ENCODE measurements at places on chromosomes 12 and 14.

DNA sequence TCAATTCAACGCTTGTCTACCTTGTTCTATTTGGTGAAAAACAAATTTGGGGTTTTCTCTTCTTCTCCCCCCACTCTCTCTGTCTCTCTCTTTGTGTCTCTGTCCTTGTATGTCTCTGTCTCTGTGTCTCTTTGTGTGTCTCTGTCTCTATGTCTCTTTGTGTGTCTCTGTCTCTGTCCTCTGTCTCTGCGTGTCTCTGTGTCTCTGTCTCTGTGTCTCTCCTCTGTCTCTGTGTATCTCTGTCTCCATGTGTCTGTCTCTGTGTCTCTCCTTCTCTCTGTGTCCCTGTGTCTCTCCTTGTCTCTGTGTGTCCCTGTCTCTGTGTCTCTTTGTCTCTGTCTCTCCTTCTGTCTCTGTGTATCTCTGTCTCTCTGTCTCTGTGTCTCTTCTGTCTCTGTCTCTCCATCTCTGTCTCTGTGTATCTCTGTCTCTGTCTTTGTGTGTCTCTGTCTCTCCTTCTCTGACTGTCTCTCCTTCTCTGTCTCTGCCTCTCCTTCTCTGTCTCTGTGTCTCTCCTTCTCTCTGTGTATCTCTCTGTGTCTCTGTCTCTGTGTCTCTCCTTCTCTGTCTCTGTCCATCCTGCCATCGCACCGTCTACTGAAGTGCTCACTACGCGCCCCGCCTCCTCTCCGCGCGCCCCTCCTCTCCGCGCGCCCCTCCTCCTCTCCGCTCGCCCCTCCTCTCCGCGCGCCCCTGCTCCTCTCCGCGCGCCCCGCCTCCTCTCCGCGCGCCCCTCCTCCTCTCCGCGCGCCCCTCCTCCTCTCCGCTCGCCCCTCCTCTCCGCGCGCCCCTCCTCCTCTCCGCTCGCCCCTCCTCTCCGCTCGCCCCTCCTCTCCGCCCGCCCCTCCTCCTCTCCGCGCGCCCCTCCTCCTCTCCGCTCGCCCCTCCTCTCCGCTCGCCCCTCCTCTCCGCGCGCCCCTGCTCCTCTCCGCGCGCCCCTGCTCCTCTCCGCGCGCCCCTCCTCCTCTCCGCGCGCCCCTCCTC lies 12.8 kb downstream of the LRCOL1 start:
- no peak for DNase-seq

GRCh38 chr14:70890826-70891659 lies 16.2 kb upstream of the PCNX1 start:
- DNase-seq = no peak

DNA sequence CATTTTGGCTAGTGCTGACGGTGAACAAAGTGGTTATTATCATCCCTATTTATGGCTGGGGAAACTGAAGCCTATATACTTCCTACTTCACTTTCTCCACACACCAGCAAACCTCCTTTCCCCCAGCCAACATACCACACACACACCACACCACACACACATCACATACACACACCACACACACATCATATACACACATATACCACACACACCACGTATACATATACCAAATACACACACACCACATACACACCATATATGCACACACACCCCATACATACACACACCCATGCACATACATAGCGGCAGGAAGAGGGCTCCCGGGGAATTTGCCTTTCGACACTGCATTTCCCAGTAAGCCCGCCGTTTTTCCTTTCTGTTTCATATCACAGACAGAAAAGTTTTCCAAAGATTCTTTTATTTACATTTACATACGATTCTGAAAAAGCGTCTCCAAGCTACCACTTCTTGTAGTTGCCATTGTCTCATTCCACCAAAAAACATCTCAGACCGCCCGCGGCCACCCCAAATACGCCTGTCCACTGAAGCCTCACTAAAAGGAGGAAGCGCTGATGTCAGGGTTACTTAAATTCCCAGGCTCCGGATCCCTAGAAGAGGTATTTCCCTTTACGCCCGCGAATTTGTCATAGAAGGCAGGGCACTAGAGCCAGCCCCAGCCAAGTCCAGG lies 823 bp upstream of the RAB5B start:
- DNase-seq = no peak

DNA sequence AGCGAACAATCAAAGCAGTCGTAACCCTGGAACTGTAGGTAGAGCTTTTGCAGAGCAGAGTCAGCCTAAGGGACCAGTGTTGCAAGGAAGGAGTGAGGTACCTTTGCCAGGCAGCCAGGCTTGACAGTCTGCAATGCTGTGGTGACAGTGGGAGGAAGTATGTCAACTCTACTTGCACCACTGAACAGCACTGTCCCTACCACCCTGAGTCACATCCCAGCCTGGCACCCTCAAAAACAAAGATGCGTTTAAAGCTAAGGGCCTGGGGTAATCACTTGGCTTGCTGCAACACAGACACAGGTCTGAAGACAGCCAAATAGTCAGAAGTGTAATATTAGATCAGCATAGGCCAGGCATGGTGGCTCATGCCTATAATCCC lies 141.9 kb downstream of the DPF3 start:
- DNase-seq = no peak

- DNase-seq = no peak
Observed at GRCh38 chr14:50475460-50475859, 56.9 kb downstream of the MAP4K5 start.

DNA sequence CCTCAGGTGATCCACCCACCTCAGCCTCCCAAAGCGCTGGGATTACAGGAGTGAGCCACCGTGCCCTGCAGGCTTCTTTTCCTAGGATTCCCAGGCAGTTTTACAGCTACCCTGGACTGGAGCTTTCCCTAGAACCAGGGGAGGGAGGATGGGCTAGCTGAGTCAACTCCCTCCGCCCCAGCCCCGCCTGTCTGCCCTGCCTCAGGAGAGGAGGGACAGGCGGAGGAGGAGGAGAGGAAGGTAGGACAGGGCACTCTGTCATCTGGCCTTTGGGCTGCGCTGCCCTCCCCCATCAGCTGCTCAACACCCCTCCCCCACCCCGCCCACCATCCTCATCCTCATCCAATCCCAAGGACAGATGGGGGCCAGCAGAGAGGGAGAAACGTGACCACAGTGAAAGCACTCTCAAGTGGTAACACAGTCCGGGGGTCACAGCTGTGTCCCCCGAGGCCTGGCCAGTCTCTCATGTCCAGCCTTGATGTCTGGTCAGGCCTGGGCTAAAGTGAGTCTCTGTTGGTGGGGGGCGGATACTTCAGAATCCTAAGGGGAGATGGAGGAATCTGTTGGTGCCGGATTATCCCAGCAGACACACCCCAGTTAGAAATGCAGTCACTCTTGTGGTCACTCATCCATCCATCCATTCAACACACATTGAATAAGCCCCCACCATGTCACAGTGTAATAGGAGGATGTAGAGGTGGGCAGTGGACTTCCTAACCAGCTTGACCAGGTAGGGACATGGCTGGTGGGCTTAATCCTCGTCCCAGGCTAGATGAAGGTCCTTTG lies 12.3 kb downstream of the FIGNL2 start:
- no peak for DNase-seq

DNA sequence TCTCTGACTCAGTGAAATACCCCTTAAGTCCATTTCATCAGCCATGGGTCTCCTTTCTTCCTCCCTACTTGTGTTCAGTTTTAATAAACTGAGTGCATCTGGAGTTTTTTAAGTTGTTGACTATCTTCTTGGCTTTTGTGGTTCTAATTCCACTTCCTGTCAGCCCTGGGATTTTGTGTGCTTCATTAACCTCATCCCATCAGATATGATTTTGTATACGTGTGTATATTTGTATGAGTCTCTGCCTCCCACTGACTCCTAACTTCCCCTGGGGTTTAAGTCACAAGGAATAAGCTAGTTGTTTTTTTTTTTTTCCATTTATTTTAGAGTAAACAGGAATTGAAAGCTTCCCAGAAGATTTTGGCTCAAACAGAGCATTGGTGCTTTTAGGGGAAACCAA lies 62.7 kb downstream of the TTLL5 start:
- DNase-seq = no peak

GRCh38 chr12:14185427-14186192 lies 179.9 kb upstream of the ATF7IP start:
- DNase-seq = peak; percentile 81

DNA sequence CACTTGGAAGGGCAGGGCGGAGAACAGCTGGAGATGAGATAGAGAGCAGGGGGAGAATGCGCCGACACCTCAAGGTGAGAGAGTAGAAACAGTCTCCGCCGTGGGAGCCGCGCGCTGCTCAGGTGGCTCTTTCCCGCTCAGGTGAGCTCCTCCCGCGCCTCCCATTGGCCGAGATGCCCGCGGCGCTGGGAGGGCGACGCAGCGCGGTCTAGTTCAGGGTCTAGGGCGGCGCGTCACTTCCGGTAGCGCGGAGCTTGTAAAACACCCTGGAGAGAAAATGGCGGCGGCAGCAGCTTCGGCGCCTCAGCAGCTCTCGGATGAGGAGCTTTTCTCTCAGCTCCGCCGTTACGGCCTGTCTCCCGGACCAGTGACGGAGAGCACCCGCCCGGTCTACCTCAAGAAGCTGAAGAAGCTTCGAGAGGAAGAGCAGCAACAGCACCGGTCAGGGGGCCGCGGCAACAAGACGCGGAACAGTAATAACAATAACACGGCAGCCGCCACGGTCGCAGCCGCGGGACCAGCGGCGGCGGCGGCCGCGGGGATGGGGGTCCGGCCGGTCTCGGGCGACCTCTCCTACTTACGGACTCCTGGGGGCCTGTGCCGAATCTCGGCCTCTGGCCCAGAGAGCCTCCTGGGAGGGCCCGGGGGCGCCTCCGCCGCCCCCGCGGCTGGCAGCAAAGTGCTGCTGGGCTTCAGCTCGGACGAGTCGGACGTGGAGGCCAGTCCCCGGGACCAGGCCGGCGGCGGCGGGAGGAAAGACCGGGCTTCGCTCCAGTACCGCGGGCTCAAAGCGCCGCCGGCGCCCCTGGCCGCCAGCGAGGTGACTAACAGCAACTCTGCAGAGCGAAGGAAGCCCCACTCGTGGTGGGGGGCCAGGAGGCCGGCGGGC lies at the start of gene LEMD3:
Gene LEMD3, plus strand, starts transcription at position 264 of the 889 bp plus-strand sequence. Its CDS starts 14 bp downstream, at position 278.
- DNase-seq = peak; percentile 77

DNA sequence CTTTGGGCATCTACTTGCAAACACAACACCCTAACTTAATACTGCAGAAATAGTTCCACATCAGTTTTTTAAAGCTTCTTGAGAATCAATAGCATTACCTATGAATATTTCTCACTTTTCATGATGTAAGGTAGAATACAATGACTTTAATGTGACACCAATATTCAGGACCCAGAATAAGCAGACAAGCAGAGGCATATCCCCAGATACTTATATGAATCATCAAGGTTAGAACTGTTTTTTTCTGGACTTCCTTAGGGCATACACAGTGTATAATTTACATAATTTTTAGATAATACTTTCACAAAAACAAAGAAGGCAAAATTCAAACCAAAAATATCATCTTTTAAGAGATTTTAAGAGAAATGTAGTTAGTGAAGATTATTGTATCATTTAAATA lies 885.8 kb downstream of the FSCB start:
- no peak for DNase-seq

GRCh38 chr14:68856572-68856971 lies 63.7 kb upstream of the ZFP36L1 start:
- DNase-seq = no peak

DNA sequence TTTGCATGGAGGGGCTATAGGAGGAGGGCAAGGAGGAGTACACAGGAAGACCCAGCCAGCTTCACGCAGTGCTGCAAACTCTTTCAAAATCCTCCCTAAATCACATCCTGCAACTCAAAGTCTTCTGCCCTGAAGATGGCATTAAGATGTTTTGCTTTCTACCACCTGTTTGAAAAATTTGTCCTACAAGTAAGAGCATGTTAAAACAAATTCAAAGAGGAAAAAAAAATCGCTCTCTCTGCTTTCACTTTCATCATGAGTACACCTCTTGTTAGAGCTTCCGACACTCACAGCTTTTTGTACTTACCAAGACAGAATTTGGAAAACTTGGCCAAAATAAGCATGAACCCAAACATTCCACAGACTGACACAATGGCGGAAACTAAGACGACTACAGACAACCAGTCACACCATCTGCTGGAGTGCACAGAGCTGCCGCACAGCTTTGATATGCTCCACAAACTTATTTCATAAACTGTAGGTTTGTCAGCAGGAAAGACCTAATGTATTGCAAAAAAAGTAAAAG lies 21.3 kb downstream of the GCH1 start:
- no peak for DNase-seq

DNA sequence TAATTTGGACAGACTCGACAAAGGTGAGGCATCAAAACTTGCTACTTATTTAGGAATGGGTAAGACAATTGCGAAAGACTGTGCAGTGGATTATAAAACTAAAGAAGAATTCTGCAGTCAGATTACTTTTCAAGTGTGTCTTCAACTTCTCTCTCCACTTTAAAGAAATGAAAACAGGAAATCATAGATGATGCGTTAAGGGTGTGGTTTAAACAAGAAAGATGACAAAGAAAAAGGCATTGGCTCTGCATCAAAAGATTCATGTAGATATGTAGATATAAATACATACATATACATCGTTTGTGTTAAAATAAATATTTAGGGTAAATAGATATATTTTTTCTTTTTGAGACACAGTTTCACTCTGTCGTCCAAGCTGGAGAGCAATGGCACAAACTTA lies 74.6 kb upstream of the PARP11 start:
- no peak for DNase-seq

- no peak for DNase-seq
Observed at GRCh38 chr14:22850944-22851764, 14.8 kb downstream of the MMP14 start.

DNA sequence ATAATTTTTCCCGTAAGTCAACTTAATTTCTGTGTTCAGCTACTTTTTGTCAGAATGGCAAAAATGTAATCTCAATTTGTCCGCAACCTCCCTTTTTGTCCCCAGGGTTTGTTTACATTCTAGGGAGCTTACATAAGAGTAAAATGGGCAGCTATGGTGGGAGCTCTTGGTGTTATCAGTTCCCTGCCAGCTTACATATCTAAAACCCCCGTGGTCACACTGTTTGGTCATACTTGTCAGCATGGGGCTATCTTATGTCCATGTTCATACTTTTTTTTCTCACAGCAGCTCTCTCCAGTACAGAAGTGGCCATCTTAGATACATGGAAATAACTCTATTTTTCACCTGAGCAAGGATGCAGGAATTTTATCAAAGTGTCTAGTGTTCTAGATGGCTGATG lies 16.7 kb downstream of the SLCO1C1 start:
- no peak for DNase-seq

DNA sequence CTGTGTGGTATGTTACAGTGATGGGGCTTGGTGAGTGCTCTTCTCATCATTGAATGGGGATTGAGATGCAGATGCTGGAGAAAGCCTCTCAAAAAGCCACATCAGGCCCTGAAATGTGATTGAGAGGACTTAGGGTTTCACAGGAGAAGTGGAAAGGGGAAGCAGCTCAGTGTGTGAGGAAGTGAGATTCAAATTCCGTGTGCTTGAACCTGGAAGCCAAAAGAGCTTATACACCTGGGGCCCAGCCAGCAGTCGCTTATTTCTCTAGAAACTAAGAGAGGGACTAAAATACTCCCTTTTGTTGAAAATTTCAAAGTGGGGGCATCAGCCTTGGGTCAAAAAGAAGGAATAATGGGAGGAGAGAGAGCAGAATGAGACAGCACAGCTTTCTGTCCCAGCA lies 39.1 kb upstream of the GZMB start:
- no peak for DNase-seq

- no peak for DNase-seq
Observed at GRCh38 chr14:68677476-68677875, 115.4 kb downstream of the ZFP36L1 start.
